ENCODE measurements at places on chromosomes 5 and 9. TPM values are rescaled to one million over a fixed set of nuclear protein-coding genes. Genes with fewer than 3 reads are reported as not detected.

- no peak for DNase-seq
Measured at GRCh38 chr9:10055886-10056395, 556.9 kb downstream of the PTPRD start.

DNA sequence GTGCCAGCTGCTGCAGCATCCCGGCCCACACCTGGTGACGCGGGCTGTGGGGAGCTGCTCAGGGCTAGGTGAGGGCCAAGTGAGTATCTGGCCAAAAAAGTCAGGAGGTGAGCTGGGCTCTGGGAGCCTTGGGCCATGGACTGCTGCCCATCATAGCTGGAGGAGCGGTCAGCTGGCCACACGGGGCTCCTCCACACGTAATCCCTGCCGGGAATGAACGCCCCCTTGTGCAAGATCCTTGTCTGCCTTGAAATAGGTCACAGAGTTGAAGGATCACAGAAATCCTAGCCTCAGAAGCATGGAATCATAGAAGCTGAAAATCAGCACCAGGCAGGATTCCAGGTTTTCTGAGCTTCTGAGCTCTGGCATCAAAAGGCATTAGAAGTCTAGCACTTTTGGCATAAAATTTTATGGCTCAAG is 16.8 kb upstream of the COL27A1 start:
- DNase-seq: no peak

- no peak for DNase-seq
Measured at GRCh38 chr5:74290634-74291241, 349.8 kb downstream of the ENC1 start.

DNA sequence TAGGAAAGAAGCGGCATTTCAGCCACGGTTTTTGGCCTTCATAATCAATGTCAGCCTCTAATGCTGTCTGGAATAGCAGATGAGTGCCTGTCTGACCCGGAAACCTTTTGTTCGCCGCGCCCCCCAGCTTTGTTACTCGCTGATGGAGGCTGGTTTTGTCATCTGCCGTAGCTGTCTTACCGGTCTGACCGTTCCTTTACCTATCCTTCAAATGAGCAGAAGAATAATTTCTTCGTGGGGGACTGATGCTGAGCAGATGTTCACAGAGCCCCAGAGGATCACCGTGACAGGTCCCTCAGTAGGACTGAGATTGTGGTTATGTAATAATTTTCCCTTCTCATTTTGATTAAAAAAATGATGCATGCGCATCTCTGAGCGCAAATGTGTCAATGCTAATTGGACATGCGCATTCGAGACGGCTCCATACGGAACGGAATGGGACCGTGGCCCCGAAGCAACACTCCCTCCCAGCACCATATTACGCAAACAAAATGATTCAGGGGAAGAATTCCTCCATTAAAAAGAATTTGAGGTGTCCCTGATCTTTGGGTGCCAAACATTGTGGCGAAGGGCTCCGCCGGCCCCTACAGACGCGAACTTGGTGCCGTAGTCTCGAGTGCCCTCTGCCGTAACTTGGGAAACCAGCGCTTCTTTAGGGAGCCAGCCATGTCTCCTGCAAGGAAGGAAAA is 27.6 kb downstream of the TLX3 start:
- peak; percentile 41 for DNase-seq

DNA sequence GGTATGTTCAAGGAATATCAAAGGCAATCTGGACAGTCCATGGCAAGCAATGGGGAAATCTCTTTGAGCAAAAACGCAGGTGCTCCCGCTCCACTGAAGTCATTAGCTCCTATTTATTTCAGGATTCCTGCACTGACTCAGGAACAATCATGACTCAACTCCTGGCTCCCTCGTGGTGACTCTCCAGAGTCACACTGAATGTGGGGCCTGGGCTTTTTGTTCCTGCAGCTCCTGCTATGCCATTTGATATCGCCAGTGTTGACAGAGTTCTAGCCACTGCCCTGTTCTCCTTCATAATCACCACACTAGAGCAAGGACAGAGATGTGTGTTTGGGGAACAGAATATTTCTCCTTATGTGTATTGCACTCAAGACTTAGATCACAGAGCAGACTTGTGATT is 187.2 kb upstream of the ZNF462 start:
- no peak for DNase-seq

GRCh38 chr9:120951960-120952618 is 25.5 kb upstream of the TRAF1 start:
- no peak for DNase-seq

- DNase-seq: no peak
Measured at GRCh38 chr9:93869863-93870262, 85.3 kb downstream of the BARX1 start.

DNA sequence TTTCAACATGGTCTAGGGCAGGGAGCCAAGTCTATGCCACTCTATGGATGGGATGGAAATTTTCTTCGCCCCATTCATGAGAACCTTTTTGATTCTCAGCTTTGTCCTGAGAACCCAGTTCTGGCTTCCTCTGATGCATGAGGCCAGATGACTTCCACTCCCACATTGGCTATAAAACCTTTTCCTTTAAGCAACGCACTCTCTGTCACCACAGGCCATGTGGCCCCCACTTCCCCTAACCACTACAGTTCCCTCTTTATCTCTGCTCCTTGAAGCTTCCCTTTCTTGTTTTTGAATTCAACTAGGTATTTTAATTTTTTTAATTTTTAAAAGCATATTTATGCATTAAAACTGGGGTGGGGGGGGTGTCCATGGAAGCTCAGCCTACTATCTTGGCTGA is 401.3 kb downstream of the ENC1 start:
- no peak for DNase-seq

The MAPK9 gene
- polyA plus RNA-seq: 35.1 TPM

The OR1L1 gene
- not detected for polyA plus RNA-seq

The PCDHB10 gene
- 0.74 TPM for polyA plus RNA-seq

The PDE6A gene
- not detected for polyA plus RNA-seq

All from AG04450 (cell line).